ENCODE measurements at places on chromosomes 5 and 9.

DNA sequence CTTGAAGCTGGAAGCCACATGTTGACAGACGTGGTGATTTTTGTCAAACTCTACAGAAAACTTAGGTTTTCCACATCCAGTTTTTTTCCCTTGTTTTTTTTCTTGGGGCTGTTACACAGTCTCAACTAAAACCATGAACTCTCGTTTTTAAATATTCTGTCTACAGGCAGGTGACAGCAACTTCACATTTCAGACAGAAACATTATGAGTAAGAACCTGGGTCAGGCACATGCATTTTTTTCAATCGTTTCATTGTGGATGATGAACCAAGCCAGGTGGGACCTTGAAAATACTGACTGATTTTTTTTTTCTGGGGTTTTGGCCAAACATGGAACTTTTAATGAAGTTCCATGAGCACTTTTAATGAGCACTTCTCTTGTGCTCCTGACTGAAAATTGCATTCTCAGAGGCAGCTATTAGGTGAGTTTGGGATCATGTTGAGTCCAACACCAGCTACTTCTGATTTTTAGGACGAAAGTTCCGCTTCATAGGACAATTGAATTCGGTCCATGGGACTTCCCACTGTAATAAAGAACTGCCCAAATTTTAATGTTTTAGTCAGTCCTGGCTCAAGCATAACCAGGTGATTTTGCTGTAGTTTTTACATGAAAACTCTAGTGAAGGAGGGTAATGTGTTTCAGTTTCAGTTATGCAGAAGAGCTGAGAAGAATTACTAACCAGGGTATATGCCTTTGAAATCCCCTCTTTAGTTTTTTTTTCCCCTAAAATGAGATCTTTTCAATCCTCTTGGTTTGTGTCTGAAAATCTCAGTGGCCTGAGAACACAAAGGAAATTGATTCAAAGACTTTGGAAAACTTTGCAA is 93.2 kb upstream of the ADAMTS16 start:
- H3K36me3 ChIP-seq: no peaks in the 10 kb centered on the region
- no peak overlapping the region for H3K4me3 ChIP-seq
- no peak overlapping the region for H3K27ac ChIP-seq
- H3K27me3 ChIP-seq: no peaks in the 10 kb centered on the region
- DNase-seq: no peak

DNA sequence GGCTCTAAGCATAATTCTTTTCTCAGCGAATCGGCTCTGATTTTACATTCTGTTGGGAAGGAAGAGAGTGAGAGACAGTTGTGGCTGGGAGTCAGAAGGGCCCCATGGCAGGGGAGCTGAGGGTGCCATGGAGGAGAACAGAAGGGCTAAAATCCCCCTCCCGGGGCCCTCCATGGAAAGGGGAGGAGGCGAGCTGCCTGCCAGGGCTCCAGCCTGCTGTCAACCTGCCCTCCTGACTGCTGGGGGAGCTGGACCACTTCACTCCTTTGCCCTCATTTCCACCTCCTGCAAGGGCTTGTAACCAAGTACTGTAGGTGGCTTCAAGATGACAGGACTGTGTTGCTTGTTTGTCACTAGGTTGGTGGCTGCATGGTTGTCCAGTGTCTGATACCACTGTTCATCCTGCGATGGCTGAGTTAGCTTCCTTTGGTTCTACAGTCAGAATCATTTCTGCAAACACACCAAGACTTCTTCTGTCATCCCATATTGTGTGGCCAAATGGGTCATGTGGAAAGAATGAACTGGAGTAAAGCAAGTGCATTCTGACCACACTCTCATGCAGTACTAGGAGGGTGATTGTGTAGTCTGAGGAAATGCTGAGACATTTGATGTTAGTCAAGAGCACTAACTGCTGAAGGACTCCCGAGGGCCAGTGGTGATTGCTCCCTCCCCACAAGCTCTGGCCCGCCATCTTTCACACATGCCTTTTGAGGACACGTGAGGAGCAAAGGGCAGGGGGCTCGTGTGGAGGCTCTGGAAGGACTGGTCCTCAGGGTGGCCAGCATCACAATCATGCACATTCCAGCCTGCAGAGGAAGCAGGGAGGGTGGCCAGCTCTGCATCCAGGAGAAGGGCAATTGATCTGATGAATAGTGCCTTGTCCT is 307.2 kb downstream of the GADD45G start:
- no peak for DNase-seq
- H3K27me3 ChIP-seq: no peaks in the 10 kb centered on the region
- H3K4me3 ChIP-seq: no peak overlapping the region
- peaks cover 22% of the 10 kb centered on the region for H3K4me1 ChIP-seq

DNA sequence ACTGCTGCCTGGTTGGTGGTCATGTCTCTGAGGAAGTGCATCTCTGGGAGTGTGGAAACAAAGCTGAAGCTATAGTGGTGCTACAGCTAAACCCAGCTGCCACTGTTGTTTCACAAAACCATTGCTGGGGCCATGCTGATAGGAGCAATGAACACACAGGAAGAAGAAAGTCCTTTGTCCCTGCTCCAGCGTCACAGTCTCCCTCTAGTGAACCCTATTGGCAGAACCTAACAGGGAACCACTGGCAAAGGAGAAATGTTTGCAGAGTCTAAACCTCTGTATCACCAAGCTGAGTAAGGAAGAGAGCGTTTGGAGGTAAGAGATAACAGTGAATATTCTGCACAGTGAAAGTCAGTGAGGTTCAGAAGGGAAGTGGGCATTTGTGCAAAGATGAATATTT is 244.0 kb downstream of the YTHDC2 start:
- H3K27me3 ChIP-seq: no peaks in the 10 kb centered on the region
- DNase-seq: no peak
- no peaks in the 10 kb centered on the region for H3K4me1 ChIP-seq
- H3K4me3 ChIP-seq: no peak overlapping the region

GRCh38 chr9:118522093-118523028 is 818.2 kb downstream of the TLR4 start:
- peak; percentile 3 for DNase-seq
- H3K4me1 ChIP-seq: no peaks in the 10 kb centered on the region
- no peaks in the 10 kb centered on the region for H3K36me3 ChIP-seq
- H3K27me3 ChIP-seq: no peaks in the 10 kb centered on the region
- H3K4me3 ChIP-seq: no peak overlapping the region
- no peak overlapping the region for H3K27ac ChIP-seq

DNA sequence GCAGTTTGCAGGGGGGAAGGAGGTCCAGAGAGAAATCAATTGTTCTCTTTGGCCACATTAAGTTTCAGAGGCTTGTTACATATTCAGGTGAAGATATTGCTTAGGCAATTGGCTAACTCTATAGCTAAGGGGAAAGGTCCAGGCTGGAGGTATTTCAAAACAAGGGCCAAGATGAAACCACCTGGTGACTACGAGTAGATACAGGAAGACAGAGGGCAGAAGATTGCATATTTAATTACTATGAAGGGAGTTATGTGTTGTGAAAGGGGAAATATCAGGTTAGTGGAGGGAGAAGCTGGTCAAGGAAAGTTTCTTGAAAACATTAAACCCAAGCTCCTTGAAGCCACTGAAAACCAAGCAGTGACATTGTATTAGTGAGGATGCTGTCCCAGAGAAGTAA is 1.9 kb upstream of the RAD23B start:
- H3K4me3 ChIP-seq: no peak overlapping the region
- peaks cover 46% of the 10 kb centered on the region for H3K4me1 ChIP-seq
- peaks cover 15% of the 10 kb centered on the region for H3K36me3 ChIP-seq
- H3K27me3 ChIP-seq: peaks cover 2% of the 10 kb centered on the region
- DNase-seq: no peak

DNA sequence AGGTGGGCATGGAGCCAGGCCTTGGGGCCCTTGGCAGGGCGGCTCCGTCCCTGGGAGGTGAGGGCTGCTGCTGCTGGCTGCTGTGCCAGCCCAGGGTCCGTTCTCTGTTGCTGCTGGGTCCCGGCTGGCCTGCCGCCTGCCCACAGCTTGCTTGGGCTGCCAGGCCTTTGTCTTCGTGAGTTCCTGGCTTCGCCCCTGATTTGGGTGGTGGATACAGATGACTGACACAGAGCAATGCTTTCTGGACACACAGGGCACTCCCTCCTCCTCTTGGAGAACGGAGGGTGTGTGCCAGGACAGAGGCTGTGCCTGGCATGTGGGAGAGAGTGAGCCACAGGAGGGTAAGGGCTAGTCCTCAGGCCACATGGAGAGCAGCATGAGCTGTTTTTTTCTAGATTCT is 166.1 kb downstream of the MACROH2A1 start:
- no peak overlapping the region for H3K27ac ChIP-seq
- H3K4me3 ChIP-seq: no peak overlapping the region
- H3K36me3 ChIP-seq: no peaks in the 10 kb centered on the region
- DNase-seq: no peak

DNA sequence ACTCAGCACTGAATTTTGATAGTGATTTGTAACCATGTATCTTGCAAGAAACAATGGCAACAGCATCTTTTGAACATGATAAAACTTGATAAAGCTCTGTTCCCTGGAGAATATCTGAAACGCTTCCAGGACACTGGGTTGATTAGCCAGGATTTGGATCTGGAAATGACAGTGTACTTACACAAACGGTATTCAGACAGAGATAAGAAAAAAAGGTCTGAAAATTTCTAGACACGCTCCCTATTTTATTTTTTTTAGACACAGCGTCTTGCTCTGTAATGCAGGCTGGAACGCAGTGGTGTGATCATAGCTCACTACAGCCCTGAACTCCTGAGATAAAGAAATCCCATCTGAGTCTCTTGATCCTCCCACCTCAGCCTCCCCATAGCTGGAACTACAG is 109.0 kb downstream of the GNAQ start:
- H3K27ac ChIP-seq: no peak overlapping the region
- H3K4me3 ChIP-seq: no peak overlapping the region
- H3K27me3 ChIP-seq: no peaks in the 10 kb centered on the region
- H3K4me1 ChIP-seq: peaks cover 4% of the 10 kb centered on the region

DNA sequence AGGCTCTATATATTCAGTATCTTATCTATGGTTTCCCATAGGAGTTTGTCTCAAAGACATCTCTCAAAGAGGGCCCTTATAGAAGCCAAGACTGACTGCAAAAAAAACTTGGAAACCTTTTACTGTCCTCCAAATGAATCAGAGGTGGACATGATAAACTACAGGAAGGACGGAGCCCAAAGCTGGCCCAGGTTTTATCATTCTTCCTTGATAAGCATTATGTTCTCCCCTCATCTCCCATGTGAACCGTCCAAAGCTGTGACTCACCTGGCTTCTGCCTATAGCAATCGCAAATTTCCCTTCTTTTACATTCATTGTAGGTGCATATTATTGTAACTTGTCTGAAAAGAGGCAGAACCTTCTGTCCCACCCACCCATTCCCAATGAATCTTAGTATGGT is 35.0 kb upstream of the NIM1K start:
- DNase-seq: no peak
- H3K27me3 ChIP-seq: no peaks in the 10 kb centered on the region
- H3K27ac ChIP-seq: no peak overlapping the region
- no peak overlapping the region for H3K4me3 ChIP-seq

- peaks cover under 1% of the 10 kb centered on the region for H3K27me3 ChIP-seq
- no peak overlapping the region for H3K27ac ChIP-seq
- H3K4me1 ChIP-seq: no peaks in the 10 kb centered on the region
- no peak for DNase-seq
Measured at GRCh38 chr9:110266795-110267194, 10.5 kb upstream of the TXN start.

DNA sequence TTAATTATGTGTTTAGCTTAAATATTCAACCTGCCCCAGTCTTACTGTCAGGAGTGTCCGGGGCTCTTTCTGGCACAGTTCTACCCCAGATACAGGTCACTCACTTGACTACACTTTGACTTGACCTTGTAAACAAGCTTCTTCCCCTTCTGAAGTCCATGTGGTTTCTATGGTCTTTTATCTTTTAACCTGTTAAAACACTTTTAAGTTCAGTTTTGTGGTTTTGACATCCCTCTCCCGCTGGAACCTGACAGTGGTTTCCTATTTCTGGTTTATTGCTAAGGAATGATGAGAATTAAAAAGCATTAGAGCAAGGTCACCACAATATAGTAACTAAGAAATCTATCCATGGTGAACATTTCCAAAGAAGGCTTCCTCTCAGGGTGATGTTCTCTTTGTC is 300.1 kb downstream of the TMEM167A start:
- peaks cover 4% of the 10 kb centered on the region for H3K27me3 ChIP-seq
- H3K4me3 ChIP-seq: no peak overlapping the region
- H3K4me1 ChIP-seq: peaks cover 2% of the 10 kb centered on the region
- H3K36me3 ChIP-seq: no peaks in the 10 kb centered on the region

GRCh38 chr9:33300546-33300945 is 10.2 kb downstream of the NFX1 start:
- peaks cover 63% of the 10 kb centered on the region for H3K36me3 ChIP-seq
- no peak for DNase-seq
- H3K27me3 ChIP-seq: no peaks in the 10 kb centered on the region
- H3K4me1 ChIP-seq: peaks cover 46% of the 10 kb centered on the region
- no peak overlapping the region for H3K27ac ChIP-seq
- no peak overlapping the region for H3K4me3 ChIP-seq

GRCh38 chr5:17766031-17766430 is 131.8 kb downstream of the TAF11L14 start:
- no peak for DNase-seq
- no peak overlapping the region for H3K4me3 ChIP-seq
- H3K4me1 ChIP-seq: no peaks in the 10 kb centered on the region

DNA sequence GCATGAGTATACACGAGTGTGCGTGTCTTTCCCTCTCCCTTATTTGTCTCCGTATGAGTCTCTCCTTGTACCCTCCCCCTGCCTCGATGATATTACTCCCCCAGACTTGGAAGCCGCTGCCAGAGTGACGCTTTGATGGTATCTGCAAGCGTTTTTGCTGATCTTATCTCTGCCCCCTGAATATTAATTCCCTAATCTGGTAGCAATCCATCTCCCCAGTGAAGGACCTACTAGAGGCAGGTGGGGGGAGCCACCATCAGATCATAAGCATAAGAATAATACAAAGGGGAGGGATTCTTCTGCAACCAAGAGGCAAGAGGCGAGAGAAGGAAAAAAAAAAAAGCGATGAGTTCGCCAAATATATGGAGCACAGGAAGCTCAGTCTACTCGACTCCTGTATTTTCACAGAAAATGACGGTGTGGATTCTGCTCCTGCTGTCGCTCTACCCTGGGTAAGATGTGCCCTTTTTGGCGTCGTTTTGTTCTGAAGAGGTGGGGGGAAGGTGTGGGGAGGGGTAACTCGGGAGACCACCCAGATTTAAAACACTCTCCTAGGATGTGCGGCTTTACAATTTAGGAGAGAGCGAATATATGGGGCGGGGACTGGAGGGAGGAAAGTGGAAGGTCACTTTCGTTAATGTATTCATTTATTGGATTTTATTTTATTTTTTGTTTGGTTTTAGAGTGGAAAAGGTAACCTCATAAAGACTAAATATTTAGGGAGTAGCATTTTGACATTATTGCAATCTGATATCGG is at the start of gene GABRG2:
GABRG2 (plus strand) TSS at position 119 of the 757 bp plus-strand sequence; CDS start at position 346, 227 bp downstream.
- no peaks in the 10 kb centered on the region for H3K36me3 ChIP-seq
- no peak within 1 kb of the TSS for H3K27ac ChIP-seq
- DNase-seq: no peak
- H3K4me1 ChIP-seq: no peaks in the 10 kb centered on the region

DNA sequence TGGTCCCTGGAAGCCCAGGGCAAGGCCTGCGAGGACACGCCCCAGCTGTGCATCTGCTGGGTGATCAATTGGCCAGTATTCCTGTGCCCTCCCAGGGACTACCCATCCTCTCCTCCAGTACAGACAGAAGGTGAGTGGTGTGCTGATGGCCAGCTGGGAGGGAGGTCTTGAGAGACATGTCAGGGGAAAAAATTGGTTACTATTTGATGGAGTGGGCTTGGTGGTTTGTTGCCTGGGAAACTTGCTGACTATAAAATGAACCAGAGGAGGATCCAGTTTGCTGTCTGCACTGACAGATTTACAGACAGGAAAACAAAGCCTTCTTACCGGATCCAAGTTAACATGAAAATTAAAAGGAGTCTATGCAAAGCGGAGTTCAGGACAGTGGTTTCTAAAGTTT is 40.3 kb downstream of the MAP1B start:
- H3K36me3 ChIP-seq: no peaks in the 10 kb centered on the region
- H3K4me1 ChIP-seq: no peaks in the 10 kb centered on the region
- no peak for DNase-seq
- H3K4me3 ChIP-seq: no peak overlapping the region

All from activated naive CD8-positive, alpha-beta T cell treated with anti-CD3 and anti-CD28 coated beads, Interleukin-2, amount 50 U/mL, for 24 hours (primary cell).